Hematopoietic multipotent progenitor cell treated with erythropoietin and hydrocortisone succinate and interleukin-3 and kit ligand, for 8 days (in vitro differentiated cells): ENCODE measurements at places on chromosomes 7 and 10.

- no peak for DNase-seq
Observed at GRCh38 chr10:37263304-37263703, 137.9 kb downstream of the ANKRD30A start.

DNA sequence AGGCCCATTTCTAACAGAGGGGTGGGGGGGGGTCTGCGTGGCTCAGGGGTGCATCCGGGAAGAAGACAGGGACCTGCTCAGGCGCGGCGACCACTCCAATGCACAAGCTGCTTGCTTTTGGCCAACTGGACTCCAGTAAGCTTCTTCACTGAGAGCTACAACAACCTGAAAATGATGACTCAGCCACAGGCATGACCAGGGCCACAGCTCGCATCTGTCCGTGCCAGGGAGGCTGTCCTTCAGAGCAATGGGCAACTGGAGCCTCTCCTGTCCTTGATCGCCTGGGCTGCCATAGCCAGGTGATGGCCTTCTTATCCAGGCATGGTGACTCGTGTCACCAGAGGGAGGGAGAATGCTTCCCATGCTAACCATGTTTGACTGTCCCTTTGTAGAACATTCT is 81.6 kb upstream of the RNF32 start:
- DNase-seq = no peak

GRCh38 chr7:7732621-7733281 is 14.3 kb upstream of the RPA3 start:
- no peak for DNase-seq

- DNase-seq = no peak
Observed at GRCh38 chr7:12322903-12323300, 80.8 kb downstream of the VWDE start.

DNA sequence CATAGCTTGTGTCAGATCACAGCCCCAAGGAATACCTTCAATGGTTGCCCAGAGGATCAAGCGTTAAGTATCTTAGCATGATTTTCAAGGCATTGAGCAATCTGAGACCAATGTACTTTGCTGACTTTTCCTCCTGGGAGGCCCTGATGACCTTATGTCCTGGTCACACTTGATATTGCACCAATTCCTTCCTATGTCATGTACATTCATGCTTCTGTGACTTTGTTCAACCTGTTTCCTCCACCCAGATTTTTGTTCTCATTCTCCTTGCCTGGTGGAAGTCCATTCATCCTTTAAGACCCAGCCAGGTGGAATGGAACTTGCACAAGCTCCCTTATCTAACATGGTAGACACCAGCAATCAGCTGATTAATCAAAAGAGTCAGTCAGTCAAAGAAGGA is 160.8 kb downstream of the PFKFB3 start:
- no peak for DNase-seq

DNA sequence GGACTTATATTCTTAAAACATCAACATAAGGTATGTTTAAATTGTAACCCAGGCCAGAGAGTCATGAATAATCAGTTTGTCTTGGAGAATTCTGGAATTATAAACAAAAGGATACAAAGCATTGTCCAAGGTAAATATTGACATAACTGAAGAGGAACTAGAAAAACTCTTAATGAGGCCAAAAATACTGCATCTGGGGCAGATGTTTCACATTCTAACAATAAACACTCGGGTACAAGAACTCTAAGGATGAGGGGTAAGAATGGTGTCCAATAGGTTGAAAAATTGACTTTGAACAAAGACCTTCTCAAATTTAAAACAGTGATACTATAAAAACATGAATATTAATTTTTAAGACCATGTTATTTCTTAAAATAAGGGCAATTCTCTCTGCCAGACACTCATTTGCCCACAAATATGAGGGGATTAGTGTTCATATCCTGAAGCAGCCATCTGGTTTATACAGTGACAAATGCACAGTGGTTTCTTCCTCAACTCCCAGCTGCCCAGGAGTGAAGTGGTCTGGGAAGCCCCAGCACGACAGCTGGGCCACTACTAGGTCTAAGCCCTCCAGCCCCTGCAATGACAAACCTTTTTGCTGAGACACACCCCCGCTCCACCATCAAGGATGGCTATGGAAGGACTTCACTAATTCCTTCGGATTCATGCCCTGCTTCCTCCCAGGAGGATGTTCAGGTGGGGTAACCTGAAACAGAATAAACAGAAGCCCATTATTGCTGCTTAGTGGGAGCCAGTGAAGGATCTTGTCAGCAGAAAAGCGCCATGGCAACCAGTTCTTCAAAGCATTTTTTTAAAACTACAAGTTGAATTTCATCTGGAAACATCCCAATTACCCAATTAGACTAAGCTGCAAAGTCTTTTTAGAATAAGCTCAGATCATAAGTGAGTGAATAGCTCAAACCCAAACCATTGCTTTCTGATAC is 107.5 kb upstream of the ARID5B start:
- no peak for DNase-seq

DNA sequence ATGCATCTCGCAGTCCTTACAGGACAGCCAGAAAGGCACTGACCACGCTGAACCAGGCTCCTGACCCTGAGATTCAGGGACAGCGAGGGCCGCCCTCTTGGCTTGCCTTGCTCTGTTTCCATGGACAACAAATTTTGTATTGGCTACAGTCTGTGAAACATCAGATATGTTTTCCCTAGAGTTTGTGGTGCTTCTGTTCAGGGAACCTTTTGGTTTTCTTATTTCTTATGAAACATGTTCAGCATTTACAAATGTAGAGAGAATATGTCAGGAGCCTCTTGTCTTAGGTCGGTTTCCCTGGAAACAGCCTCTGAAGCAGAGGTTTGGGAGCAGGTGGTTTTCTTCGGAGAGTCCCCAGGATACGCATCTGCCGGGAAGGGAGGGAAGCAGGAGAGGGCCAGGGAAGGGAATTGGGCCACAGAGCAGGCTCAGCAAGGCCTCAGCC is 260.1 kb downstream of the CCDC3 start:
- DNase-seq = no peak

- DNase-seq = no peak
Observed at GRCh38 chr10:6843894-6844650, 264.0 kb upstream of the PRKCQ start.

DNA sequence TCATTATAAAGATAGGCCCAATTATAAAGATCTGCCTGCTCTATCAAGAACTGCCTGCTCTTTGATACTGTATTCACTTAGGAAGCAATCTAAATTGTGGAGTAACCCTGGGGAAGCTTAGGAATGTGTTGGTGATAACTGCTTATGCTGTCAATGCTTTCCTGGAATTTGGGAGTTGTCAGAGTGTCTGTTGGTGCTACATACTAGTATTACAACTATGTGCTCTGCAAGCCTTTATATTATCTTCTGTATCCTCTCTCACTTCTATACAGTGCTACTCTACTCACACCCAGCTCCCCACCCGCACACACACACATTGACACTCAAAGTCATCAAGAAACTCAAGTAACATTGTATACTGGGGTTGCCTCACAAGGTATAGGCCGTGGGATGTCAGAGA is 6.1 kb downstream of the ZNF277 start:
- peak; percentile 46 for DNase-seq

GRCh38 chr10:102946992-102947391 is 28.9 kb downstream of the CNNM2 start:
- DNase-seq = no peak

- DNase-seq = no peak
Observed at GRCh38 chr10:44385026-44385695, at the start of gene CXCL12. Gene CXCL12 (minus strand): TSS chr10:44385097. CDS start chr10:44385005, 92 bp downstream.

GRCh38 chr10:35743851-35744250 is 101.8 kb upstream of the FZD8 start:
- DNase-seq = no peak

GRCh38 chr10:89591796-89592271 is 53.2 kb downstream of the PANK1 start:
- no peak for DNase-seq

DNA sequence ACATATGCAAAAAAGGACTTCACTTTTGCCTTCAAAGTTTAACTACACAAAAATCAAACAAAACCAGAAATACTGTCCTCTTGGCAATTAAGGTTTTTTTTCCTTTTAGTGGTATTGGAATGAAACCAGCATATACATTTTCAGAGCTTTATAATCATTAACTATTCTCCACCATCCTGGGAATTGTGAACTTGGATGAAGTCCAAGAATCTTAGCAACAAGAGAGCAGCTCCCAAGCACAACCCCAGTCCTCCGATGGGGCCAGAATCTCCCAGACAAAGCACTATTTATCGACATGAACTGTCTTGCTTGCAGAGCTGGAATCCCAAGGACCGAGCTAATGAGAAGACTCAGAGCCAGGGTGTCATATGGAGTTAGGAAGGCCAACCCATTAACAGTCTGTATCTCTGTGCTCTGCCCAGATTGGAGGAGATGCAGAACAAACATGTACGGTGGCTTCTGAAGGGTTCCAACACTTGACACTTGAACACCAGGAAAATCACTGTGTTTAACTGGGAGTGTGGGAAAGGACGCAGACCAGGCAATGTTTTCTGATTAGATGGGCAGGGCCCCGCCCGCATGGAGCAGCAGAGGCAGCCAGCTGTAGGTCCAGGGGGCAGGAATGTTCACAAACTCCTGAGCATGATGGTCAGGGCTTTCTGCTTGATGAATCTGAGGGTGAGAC is 35.5 kb downstream of the PPP1R3C start:
- DNase-seq = no peak

DNA sequence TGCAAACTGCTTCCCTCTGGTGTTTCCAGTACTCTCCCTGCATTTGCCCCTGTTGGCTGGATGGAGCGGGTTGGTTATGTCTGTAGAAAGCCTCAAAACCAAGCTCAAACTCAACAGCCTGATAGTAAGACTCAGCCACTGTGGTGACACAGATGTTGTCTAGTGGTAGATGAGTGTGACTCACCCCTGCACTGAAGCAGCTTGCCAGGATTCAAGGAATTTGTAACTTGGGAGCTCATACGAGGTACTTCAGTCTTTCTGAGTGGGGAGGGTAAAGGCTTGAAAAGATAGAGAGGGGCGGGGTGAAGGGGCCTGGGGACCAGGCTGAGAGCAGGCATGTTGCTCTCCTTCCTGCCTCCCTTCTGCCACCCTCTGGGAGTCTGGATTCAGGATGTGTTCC is 22.9 kb upstream of the AQP1 start:
- DNase-seq = no peak

- DNase-seq = no peak
Observed at GRCh38 chr7:45407730-45408408, 166.3 kb upstream of the ADCY1 start.

DNA sequence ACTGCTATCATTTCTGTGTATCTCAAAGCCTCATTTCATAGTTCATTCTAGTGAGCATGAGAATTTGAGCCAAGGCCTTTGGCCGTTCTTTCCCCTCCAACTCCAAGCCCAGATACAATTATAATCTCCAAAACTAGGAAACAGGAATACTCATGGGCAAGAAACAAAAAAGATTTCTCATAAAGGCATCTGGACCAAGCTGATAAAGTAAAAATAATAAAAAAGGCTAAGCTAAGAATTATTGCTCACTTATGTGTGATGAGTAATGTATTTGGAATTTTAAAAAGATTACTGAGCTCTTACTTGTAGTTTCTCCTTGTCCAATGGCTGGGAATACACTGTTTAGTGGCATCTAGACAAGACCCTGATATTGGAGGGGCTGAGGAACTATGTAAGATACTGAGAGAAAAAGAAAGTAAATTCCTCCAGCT is 196.4 kb upstream of the POM121L12 start:
- DNase-seq = no peak

- DNase-seq = no peak
Observed at GRCh38 chr10:79077488-79078173, 8.9 kb downstream of the ZMIZ1 start.

DNA sequence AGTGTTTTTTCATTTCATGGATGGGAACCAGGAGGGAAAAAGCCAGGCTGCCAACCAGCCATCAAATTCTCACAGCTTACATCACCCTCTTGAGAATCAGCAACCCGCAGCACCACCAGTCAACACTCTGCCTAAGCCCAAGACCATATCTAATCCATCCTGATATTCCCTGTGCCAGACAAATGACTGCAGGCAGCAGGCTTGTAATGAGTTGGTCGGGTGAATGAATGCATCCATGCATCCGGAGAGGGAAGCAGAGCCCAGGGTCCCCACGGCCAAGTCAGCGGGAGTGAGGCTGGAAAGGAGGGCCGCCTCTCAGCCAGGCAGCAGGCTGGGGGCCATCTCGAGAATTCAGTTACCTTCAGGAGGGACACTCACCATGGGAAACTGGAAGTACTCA is 46.9 kb downstream of the SLIT1 start:
- DNase-seq = no peak

DNA sequence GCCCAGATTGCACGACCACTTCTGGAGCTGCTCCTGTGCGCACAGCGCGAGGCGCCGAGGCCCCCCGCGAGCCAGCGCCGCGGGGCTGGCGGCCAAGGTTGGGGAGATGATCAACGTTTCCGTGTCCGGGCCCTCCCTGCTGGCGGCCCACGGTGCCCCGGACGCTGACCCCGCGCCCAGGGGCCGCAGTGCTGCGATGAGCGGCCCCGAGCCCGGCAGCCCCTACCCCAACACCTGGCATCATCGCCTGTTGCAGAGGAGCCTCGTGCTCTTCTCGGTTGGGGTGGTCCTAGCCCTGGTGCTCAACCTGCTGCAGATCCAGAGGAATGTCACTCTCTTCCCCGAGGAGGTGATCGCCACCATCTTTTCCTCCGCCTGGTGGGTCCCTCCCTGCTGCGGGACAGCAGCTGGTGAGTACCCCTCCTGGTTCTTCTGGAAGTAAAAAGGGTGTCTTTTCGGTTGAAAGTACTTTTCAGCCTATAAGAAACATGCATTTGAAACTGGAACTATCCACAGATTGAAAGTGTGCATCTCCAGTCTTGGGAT is 683 bp downstream of the INSIG1 start:
- no peak for DNase-seq

DNA sequence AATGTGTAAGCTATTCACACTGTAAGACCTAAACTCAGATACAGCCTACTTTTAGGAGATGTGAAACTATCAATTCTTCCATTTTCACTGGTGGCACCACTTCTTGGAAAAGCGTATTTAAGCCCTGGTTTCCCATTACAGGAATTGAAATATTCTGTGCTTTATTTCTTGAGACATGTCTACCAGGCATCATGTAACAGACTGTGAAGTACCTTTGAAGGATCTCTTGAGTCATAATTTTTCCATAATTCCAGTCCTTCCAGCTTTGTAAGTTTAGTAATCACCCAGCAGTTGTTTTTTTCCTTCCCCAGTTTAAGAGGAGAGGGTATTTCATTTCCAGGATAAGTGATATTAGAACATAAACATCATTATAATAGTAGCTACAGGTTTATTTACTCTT is 186.0 kb upstream of the PRPS1L1 start:
- DNase-seq = no peak

DNA sequence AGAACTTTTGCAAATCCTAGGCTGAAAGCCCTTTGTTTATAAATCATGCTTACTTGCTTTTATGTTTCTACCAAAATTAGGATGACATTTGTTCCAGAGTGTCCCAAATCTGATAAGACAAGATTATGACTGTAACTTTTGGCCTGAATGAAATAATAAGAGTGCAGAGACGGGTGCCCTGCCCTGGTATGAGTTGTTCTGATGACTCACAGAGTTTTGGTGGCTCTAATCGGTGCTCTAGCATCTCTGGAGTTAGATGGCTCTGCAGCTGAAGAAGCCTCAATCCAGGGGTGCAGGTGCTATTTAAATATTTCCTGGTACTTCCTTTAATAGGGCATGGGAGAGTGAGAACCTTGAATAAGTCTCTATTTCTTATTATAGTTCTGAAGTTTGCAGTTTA is 102.2 kb upstream of the ELMO1 start:
- DNase-seq = peak; percentile 54

GRCh38 chr7:44398511-44398911 is 73.1 kb upstream of the CAMK2B start:
- DNase-seq = no peak
